ENCODE measurements at places on chromosomes 7 and 10.
A peak's percentile ranks its signal among the peaks of the same experiment; 100 is the strongest.

- DNase-seq, result peak; percentile 23
Measured at GRCh38 chr10:68301790-68302502, 29.9 kb upstream of the HNRNPH3 start.

GRCh38 chr7:13841284-13841683 is 148.2 kb downstream of the ETV1 start:
- no peak for DNase-seq

GRCh38 chr10:88617772-88618300 is 31.3 kb downstream of the LIPJ start:
- DNase-seq, result no peak

- no peak for DNase-seq
Measured at GRCh38 chr7:136030867-136031318, 53.7 kb upstream of the MTPN start.

GRCh38 chr10:8712656-8713055 is 658.2 kb downstream of the GATA3 start:
- no peak for DNase-seq
